ENCODE measurements at places on chromosomes 16 and 17. TPM values are rescaled to one million over a fixed set of nuclear protein-coding genes. Genes with fewer than 3 reads are reported as not detected.

- peak; percentile 52 for DNase-seq
Measured at GRCh38 chr16:67641779-67642708, 2.9 kb upstream of the CARMIL2 start.

The ENKD1 gene
- total RNA-seq, result 17.5 TPM

- peak; percentile 14 for DNase-seq
Measured at GRCh38 chr16:73131156-73131862, 83.4 kb upstream of the ZFHX3 start.

DNA sequence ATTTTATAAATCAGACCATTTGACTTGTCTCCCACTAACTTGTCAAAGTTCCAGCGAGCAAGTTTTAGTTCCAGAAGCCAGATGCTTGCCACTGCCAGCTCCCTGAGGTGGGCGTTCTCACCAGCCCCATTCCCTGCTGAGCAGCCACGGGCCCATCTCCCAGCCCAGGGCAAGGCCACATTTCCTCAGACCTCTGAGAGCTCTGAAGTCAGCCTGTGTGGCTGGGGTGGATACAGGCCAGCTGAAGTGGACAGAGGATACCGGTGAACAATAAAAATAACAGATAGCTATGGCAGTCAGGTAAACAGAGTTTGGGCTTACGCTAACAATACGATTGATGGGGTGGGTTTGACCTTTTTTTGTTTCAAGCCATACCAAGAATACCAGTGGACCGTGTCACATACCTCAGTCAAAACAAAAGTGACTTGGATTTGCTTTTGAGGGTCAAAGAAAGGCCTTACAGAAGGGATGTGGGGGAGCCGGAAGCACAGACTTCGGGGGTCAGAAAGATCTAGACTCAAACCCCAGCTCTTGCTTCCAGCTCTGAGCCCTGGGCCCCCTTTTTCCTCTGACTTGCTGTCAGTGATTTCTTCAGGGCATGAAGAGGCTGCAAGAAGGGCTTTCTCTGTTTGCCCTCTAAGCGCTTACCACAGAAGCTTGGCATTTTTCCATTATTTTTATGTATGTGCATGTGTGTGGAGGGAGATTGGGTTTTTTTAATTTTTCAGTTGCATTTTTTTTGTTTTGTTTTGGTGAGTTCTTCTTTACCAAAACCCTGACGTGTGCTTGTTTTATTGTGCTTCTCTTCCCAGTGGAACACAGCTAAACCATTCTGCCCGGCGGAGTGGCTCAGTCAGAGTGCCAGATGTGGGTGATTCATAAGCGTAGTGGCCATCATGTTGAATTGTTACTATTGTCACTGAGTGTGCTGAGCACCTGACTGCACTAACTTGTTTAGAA, 109.9 kb downstream of the GNAO1 start:
- DNase-seq, result no peak

DNA sequence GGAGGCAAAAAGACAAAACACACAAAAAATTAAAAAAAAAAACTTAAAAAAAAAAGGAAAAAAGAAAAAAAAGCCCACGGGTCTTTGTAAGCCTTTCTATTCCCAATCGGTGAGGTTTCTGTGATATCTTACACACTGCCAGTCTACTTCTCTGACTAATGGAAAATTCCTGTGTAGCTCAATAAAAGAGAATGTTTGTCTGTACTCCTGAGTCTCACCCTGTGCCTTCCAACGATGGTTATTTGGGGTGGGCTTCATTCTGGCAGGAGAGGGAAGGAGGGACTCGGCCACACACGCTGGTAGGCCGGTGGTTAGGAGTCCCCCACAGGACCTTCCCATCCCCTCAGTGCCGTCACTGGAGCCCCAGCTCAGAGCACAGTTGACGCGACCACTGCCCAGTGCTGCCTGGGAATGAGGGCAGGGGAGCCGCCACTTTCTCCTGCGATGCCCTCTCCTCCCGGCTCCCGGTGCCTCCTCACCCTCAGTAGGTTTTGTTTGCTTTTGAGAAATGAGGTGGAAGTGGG, 68.0 kb downstream of the AMFR start:
- DNase-seq, result peak; percentile 64

The MTSS2 gene
- total RNA-seq, result 42.3 TPM

The CA7 gene
- not detected for total RNA-seq

DNA sequence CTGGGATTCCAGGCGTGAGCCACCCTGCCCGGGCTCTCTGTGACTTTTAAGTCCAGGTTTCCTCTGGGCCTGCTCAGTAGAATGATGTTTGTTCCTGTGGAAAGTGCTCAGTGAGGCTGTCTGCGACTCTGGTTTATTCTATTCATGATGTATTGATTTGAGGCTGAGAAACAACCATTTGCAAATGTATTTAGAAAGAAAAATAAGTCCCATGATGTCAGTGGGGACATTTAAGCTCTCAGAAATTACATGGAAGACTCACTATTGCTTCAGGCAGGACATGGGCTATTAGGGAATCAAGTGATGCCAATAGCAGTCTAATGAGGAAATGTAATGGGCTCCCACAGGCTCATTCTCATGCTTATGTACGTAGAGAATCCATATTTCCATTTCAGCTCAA, 22.2 kb upstream of the KCNG4 start:
- DNase-seq, result no peak

The AANAT gene
- total RNA-seq, result not detected

DNA sequence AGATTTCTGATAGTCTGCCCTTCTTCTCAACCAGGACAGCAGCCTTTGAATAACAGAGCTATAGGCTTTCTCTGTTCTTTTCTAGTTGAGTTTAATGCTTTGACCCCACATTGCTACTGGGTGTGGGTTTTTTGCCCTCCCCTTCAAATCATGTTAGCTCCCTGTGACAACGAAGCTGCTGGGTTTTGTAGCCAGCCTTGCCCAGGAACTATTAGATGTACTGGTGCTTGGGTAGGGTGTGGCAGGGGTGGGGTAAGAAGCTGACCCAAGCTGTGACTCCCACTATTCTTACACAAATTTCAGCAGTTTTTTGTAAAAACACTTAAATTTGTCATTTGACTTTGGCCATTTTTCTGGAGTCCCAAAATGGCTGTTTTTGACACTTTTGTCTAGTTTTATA, 69.7 kb downstream of the NLK start:
- DNase-seq, result no peak

Data from endothelial cell of umbilical vein (primary cell).